ENCODE measurements at places on chromosomes 1 and 21. TPM values are rescaled to one million over a fixed set of nuclear protein-coding genes. Genes with fewer than 3 reads are reported as not detected.

Gene TTLL7
- total RNA-seq: 0.63 TPM

Gene CNIH3
- 1.5 TPM for total RNA-seq

Gene S100A7A
- total RNA-seq: not detected

Gene NPHS2
- total RNA-seq: not detected

Gene TAS1R1
- total RNA-seq: 0.13 TPM

Gene CFAP141
- not detected for total RNA-seq

Gene SEC16B
- total RNA-seq: 0.39 TPM

Gene PALMD
- 10.9 TPM for total RNA-seq

Gene GCSAML
- total RNA-seq: not detected

Gene MAN1C1
- 0.26 TPM for total RNA-seq

Gene HAO2
- under 0.01 TPM for total RNA-seq

Gene SPRR2E
- total RNA-seq: not detected

Gene PLPPR4
- total RNA-seq: under 0.01 TPM

Gene RALGPS2
- 30.1 TPM for total RNA-seq

Gene GPR161
- total RNA-seq: 11.9 TPM

Gene PGBD5
- total RNA-seq: 0.38 TPM

Gene DIRAS3
- total RNA-seq: 0.13 TPM

Gene G0S2
- total RNA-seq: 1.2 TPM

Gene LRIF1
- total RNA-seq: 9.4 TPM

Gene FAM177B
- not detected for total RNA-seq

Gene VSIG8
- total RNA-seq: not detected

Gene IL19
- not detected for total RNA-seq

Gene ACTN2
- total RNA-seq: not detected

Gene ZFP69B
- 0.77 TPM for total RNA-seq

Gene C1orf210
- total RNA-seq: not detected

Gene PTPRU
- total RNA-seq: 2.4 TPM

Gene OR2AK2
- not detected for total RNA-seq

Gene INTS7
- total RNA-seq: 13.6 TPM

Gene RIPPLY3
- under 0.01 TPM for total RNA-seq

Gene INKA2
- total RNA-seq: 6.6 TPM

Gene LORICRIN
- total RNA-seq: not detected

All from dermis microvascular lymphatic vessel endothelial cell (primary cell).